ENCODE measurements at places on chromosomes 3 and 15. TPM values are rescaled to one million over a fixed set of nuclear protein-coding genes. Genes with fewer than 3 reads are reported as not detected.

UACA gene
- total RNA-seq, result 2.8 TPM

CLDN1 gene
- total RNA-seq, result 11.4 TPM

SPESP1 gene
- total RNA-seq, result 1.6 TPM

SUCNR1 gene
- total RNA-seq, result not detected

CHRNA3 gene
- not detected for total RNA-seq

CCR2 gene
- not detected for total RNA-seq

SLC22A13 gene
- 1.1 TPM for total RNA-seq

CHRFAM7A gene
- total RNA-seq, result not detected

CHP1 gene
- total RNA-seq, result 34.2 TPM

PAQR9 gene
- not detected for total RNA-seq

INTS14 gene
- 55.4 TPM for total RNA-seq

ATP13A3 gene
- 141 TPM for total RNA-seq

ZNF502 gene
- 1.1 TPM for total RNA-seq

NTRK3 gene
- total RNA-seq, result 4.0 TPM

LRRN1 gene
- 0.16 TPM for total RNA-seq

TMEM108 gene
- total RNA-seq, result not detected

POC1A gene
- 28.8 TPM for total RNA-seq

CYP1A2 gene
- total RNA-seq, result not detected

SCAANT1 gene
- total RNA-seq, result not detected

CCR3 gene
- total RNA-seq, result not detected

KLHL40 gene
- not detected for total RNA-seq

All from activated naive CD4-positive, alpha-beta T cell treated with anti-CD3 and anti-CD28 coated beads, Interleukin-2, amount 50 U/mL, for 72 hours (primary cell).